Activated T-helper 1 cell treated with anti-CD3 and anti-CD28 coated beads, Interleukin-12 subunit alpha, Interleukin-12 subunit beta, Interleukin-2, Interleukin-4 antibody, amounts not matched to agents 30 ng/mL and 10 ng/mL and 1 ng/mL, durations not matched to agents 14 hours and 24 hours and 36 hours (primary cell): ENCODE measurements at places on chromosomes 3 and 15. TPM values are rescaled to one million over a fixed set of nuclear protein-coding genes. Genes with fewer than 3 reads are reported as not detected.

RLBP1 gene
- not detected in 2 replicates for total RNA-seq

ZDHHC19 gene
- 0.36 TPM in 1 of 2 replicates, not detected in the other for total RNA-seq

KLHL40 gene
- total RNA-seq: not detected in 2 replicates

ZMYND10 gene
- 1.5 and 1.7 TPM in 2 replicates for total RNA-seq
